ENCODE measurements at places on chromosomes 11 and 22. TPM values are rescaled to one million over a fixed set of nuclear protein-coding genes. Genes with fewer than 3 reads are reported as not detected.

The OR2D2 gene
- total RNA-seq = not detected

The CEP57 gene
- 52.3 TPM for total RNA-seq

The OR52E8 gene
- not detected for total RNA-seq

GRCh38 chr11:63916837-63917691, at the start of gene RCOR2:
TSS of gene RCOR2 (minus strand) at chr11:63917164. CDS start at chr11:63916456, 708 bp downstream.
- no peaks in the 10 kb centered on the region for H3K36me3 ChIP-seq
- no peak for DNase-seq
- H3K4me1 ChIP-seq = peaks cover 10% of the 10 kb centered on the region
- H3K27ac ChIP-seq = no peak within 1 kb of the TSS
- H3K27me3 ChIP-seq = no peaks in the 10 kb centered on the region

- no peak overlapping the region for H3K4me3 ChIP-seq
- no peaks in the 10 kb centered on the region for H3K4me1 ChIP-seq
- H3K27me3 ChIP-seq = 0 out of 2 replicates have a peak, but pooled peaks cover 3% of the 10 kb centered on the region
Observed at GRCh38 chr11:70568035-70568813, 169.9 kb downstream of the CTTN start.
